ENCODE measurements at places on chromosomes 12 and 14. TPM values are rescaled to one million over a fixed set of nuclear protein-coding genes. Genes with fewer than 3 reads are reported as not detected.

GRCh38 chr12:124694846-124695497 is 127.6 kb upstream of the NCOR2 start:
- peaks cover 13% of the 10 kb centered on the region for H3K27me3 ChIP-seq
- DNase-seq, result no peak
- no peak overlapping the region for H3K27ac ChIP-seq
- no peak overlapping the region for H3K4me3 ChIP-seq

Gene GPR162
- 16.4 TPM for total RNA-seq

Gene PZP
- not detected for total RNA-seq

DNA sequence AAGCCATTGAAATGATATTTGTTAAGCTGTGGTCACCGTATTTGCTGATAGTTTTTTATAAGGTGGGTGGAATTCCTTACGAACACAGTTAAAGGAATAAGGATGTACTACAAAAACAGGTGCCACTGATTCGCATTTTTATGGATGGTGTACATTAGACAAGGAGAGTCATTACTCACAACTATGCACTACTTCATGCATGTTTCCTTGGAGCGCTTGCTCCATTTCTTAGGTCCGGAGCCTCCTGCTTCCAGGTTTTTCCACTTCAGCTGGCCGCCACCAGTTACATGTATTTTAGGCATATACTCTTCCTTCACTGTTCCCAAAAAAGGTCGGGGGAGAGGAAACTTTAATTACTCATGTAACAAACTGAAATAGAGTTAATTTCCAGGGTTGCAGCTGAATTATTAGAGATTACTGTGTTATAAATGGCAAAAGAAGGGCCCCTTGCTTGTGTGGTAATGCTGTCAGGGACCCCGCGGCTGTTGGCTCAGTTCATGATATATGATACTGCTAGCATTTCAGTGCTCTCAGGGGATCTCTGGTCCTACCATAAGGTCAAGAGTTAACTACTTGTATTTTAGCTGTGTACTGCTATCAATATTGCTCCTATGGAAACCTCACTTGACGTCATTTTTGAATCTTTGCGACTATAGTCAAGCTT is 454.7 kb downstream of the NPAS3 start:
- H3K27ac ChIP-seq, result no peak overlapping the region
- no peaks in the 10 kb centered on the region for H3K36me3 ChIP-seq
- DNase-seq, result no peak

- DNase-seq, result no peak
- H3K36me3 ChIP-seq, result no peaks in the 10 kb centered on the region
- no peaks in the 10 kb centered on the region for H3K27me3 ChIP-seq
- no peak overlapping the region for H3K27ac ChIP-seq
- H3K4me1 ChIP-seq, result no peaks in the 10 kb centered on the region
- H3K4me3 ChIP-seq, result no peak overlapping the region
Observed at GRCh38 chr12:91099836-91100235, 11.5 kb downstream of the LUM start.

DNA sequence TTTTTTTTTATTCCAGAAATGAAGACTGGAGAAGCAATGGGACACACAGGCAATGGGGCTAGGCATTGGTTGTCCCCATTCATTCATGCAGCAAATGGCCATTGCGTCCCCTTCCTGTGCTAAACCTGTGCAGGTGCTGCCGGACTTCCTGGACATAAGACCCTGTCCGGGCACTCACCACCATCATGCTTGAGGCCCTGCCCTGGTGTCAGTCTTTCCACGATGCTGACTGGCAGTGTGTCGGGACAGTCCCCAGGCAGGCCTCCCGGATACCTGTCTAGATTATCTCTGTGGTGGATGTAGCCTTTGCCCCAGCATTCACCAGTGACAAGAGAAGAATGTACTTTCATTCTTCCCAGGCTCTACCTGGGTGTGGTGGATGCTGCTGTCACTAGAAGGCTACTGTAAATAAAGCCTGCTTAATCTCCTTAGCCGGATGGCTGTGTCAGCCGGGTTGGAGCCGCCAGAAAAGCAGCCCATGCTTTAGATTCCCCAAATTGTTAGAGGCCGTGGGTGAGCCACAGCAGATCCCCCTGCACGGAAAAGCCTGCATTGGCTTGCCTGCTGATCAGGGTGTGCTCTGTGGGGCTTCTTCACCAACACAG is 94.5 kb upstream of the PARP11 start:
- H3K4me1 ChIP-seq, result no peaks in the 10 kb centered on the region
- H3K27me3 ChIP-seq, result no peaks in the 10 kb centered on the region

DNA sequence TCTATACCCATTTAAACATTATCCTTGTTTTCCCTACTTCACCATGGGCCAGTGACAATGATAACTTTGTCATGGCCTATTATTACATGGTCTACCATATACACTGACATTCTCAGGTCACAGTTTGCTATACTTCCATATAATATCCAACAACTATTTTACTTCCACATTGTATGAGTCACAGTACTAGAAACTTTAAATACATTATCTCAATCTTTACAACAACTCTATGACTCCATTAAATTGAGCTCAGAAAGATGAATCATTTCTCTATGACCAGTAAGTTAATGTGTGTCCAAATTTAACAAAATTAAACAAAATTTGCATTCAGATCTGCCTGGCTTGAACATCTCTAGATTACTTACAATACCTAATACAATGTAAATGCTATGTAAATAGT is 93.9 kb downstream of the PLEKHG7 start:
- no peaks in the 10 kb centered on the region for H3K27me3 ChIP-seq
- DNase-seq, result no peak
- H3K36me3 ChIP-seq, result peaks cover 43% of the 10 kb centered on the region
- H3K4me1 ChIP-seq, result no peaks in the 10 kb centered on the region

DNA sequence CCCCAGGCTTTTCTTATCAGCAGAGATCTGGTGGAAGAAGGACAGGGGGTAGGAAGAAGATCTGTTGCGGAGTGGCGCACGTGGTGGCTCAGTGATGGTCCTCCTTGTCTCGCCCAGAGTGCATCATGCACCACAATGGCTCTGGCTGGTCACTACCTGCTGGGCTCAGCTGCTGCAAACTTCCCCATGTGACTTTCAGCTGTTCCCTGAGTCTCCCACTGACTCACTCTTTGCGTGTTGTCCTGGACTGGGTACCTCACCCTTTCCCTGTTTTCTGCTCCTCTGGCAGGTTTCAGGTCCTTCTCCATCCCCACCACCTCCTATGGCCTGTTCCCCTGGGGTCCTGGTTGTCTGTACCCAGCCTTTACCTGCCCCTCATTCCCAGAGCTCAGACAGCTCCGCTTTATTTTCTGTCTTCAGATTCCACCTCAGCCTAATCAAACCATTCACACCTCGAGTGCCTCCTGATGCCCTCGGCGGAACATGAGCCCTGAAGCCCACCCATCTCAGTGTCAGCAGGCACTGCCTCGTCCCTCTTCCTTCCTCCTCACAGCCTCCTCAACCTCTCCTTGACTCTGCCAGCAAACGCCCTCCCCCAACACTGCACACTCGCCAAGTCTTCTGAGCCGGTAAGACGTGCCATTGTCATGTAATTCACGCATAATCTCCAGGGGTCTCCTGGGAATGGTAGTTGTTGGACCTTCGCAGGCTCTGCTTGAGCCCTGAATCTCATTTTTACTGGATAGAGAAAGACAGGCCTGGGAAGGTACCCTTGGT is 1.8 kb downstream of the C1R start:
- no peak for DNase-seq
- H3K4me1 ChIP-seq, result peaks cover 11% of the 10 kb centered on the region
- peak overlapping the region; percentile 15 for H3K27ac ChIP-seq
- H3K27me3 ChIP-seq, result peaks cover 2% of the 10 kb centered on the region
- no peaks in the 10 kb centered on the region for H3K36me3 ChIP-seq
- no peak overlapping the region for H3K4me3 ChIP-seq

DNA sequence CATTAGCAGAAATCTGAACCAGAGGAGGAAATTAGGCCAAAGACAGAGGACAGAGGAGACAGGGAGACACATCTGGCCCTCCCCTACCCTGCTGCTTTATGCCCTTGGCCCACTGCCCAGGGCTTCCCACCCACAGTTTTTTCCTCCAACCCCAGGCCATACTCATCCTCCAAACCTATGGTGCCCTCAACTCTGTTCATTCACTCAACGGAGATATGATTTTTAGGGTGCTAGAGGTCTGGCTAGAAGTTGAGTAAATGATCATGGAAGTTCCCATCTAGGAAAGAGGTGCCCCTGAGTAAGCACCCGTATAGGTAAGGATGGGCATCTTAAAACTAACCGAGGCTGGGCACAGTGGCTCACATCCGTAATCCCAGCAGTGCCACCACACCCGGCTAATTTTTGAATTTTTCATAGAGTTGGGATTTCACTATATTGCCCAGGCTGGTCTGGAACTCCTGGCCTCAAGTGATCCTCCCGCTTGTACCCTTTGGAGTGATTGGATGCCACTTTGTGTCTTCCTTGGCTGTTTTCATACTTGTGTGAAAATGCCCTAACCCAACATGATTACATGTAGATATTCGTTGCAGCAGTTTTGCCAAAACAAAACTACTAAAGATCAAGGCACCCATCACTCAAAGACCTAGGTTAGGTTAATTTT is 4.4 kb downstream of the KRT18 start:
- H3K4me3 ChIP-seq, result no peak overlapping the region
- H3K27ac ChIP-seq, result no peak overlapping the region
- H3K4me1 ChIP-seq, result peaks cover 5% of the 10 kb centered on the region
- peaks cover 15% of the 10 kb centered on the region for H3K27me3 ChIP-seq

DNA sequence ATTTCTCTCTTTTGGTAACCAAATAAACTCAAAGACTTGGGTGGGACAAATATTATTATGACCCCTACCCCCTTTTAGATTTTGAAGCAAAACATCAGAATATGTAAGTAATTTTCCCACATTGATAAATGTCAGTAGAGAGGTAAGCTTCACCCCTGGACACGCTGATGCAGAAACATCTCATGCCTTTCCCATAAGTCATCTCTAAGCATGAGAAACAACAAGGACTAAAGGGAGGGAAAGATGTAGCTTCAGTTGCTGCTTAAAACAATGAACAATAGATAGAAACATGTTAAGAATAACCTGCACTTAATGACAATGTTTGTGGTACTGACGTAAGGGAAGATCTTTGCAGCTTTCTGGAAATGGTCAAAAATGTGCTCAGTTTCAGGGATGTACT is 56.3 kb upstream of the SLC8A3 start:
- DNase-seq, result no peak
- H3K4me3 ChIP-seq, result no peak overlapping the region
- no peak overlapping the region for H3K27ac ChIP-seq

Gene CFL2
- 55.9 TPM for total RNA-seq

- peak overlapping the region; percentile 82 for H3K4me3 ChIP-seq
- H3K27ac ChIP-seq, result no peak overlapping the region
- no peaks in the 10 kb centered on the region for H3K36me3 ChIP-seq
- DNase-seq, result peak; percentile 77
Observed at GRCh38 chr12:109714141-109714912, 702 bp downstream of the FAM222A start.

DNA sequence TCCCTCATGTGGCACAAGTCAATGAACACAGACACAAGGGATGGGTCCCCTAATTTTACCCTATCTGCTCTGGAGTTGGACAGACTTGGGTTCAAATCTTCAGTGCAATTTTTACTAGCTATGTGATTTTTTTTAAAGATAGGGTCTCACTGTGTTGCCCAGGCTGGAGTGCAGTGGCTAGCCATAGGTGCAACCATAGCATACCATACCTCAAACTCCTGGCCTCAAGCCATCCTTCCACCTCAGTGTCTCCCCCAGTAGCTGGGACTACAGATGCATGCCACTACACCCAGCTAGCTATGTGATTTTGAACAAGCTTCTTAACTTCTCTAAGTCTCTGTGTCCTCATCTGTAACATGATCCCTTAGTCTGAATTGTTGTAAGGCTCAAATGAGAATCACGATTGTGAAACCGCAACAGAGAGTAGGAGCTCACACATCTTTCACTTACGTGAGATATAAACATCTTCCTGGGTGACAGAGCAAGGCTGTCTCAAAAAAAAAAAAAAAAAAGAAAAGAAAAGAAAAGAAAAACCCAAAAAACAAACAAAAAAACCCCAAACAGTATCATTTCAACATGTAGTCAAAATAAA is 4.7 kb downstream of the CALCOCO1 start:
- no peak overlapping the region for H3K27ac ChIP-seq
- no peak overlapping the region for H3K4me3 ChIP-seq

DNA sequence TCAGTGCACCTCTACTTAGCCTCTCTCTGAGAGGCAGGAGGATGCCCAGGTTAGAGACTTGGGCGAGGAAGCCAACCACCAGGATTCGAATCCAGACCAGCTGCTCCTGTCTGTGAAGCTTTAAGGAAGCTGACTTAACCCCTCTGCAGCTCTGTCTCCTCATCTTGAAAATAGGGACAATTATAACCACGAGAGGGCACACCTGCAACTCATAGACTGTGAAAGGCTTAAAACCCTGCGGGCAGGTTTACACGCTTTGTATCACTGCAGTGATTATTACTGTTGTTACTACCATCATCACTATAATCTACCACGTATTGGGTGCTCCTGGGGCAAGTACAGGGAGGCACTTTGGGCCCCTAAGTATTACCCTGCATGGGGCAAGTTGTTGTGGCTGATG is 379.8 kb downstream of the VRK1 start:
- no peak for DNase-seq
- no peaks in the 10 kb centered on the region for H3K36me3 ChIP-seq
- no peaks in the 10 kb centered on the region for H3K4me1 ChIP-seq
- no peaks in the 10 kb centered on the region for H3K27me3 ChIP-seq
- no peak overlapping the region for H3K4me3 ChIP-seq

GRCh38 chr12:14408208-14408607 is 42.7 kb downstream of the ATF7IP start:
- H3K27ac ChIP-seq, result no peak overlapping the region
- peaks cover 35% of the 10 kb centered on the region for H3K4me1 ChIP-seq
- H3K36me3 ChIP-seq, result peaks cover 36% of the 10 kb centered on the region
- no peaks in the 10 kb centered on the region for H3K27me3 ChIP-seq
- no peak overlapping the region for H3K4me3 ChIP-seq

- H3K27me3 ChIP-seq, result no peaks in the 10 kb centered on the region
- H3K27ac ChIP-seq, result no peak overlapping the region
- no peak for DNase-seq
Observed at GRCh38 chr12:111846016-111846415, 4.0 kb downstream of the MAPKAPK5 start.

Gene CMKLR1
- 0.32 TPM for total RNA-seq

DNA sequence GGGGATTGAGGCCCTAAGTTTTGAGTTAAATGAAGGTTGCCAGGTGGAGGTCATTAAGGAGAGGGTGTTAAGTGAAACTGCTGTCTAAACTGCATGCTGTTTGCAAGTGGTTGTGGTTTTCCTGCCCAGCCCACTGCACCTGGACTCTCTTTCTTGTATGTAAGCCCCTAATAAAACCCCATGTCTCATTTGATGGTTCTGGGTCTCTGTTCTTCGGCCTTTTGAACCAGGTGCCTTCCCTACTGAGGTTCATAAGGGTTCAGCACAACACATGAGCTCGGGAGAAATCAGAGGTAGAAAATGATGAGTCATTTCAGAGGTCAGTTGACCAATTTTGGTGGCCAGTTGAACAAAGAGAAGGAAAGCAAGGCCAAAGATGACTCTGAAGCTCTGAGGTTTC is 382.5 kb downstream of the RPS29 start:
- no peak for DNase-seq
- H3K4me1 ChIP-seq, result no peaks in the 10 kb centered on the region
- no peak overlapping the region for H3K4me3 ChIP-seq
- peak overlapping the region; percentile 64 for H3K27ac ChIP-seq
- no peaks in the 10 kb centered on the region for H3K27me3 ChIP-seq

- H3K4me3 ChIP-seq, result no peak overlapping the region
- no peak for DNase-seq
- H3K36me3 ChIP-seq, result peaks cover 2% of the 10 kb centered on the region
- peaks cover 1% of the 10 kb centered on the region for H3K4me1 ChIP-seq
Observed at GRCh38 chr12:71360013-71360412, 79.6 kb upstream of the LGR5 start.

Gene SIRT4
- total RNA-seq, result 1.7 TPM

- H3K4me1 ChIP-seq, result no peaks in the 10 kb centered on the region
- no peaks in the 10 kb centered on the region for H3K36me3 ChIP-seq
- no peak overlapping the region for H3K4me3 ChIP-seq
- H3K27me3 ChIP-seq, result no peaks in the 10 kb centered on the region
Observed at GRCh38 chr12:3698218-3698974, 54.5 kb downstream of the CRACR2A start.

Gene PSMC1
- 105 TPM for total RNA-seq

Gene LIN7A
- total RNA-seq, result 5.8 TPM

Gene KRT72
- not detected for total RNA-seq
